ENCODE measurements at places on chromosomes 7 and 10. TPM values are rescaled to one million over a fixed set of nuclear protein-coding genes. Genes with fewer than 3 reads are reported as not detected.

PAPOLB gene
- not detected for total RNA-seq

FZD1 gene
- total RNA-seq: 0.22 TPM

ITPRID1 gene
- total RNA-seq: not detected

CLDN4 gene
- total RNA-seq: 0.14 TPM

COMTD1 gene
- 9.5 TPM for total RNA-seq

TSPAN33 gene
- total RNA-seq: 4.1 TPM

PAXIP1 gene
- 6.4 TPM for total RNA-seq

MUC3A gene
- not detected for total RNA-seq

CCNY gene
- total RNA-seq: 66.9 TPM

CPA2 gene
- total RNA-seq: not detected

- H3K36me3 ChIP-seq: no peaks in the 10 kb centered on the region
- H3K27ac ChIP-seq: no peak overlapping the region
- H3K4me1 ChIP-seq: no peaks in the 10 kb centered on the region
Measured at GRCh38 chr10:78331391-78331922, 297.8 kb downstream of the RPS24 start.

DNA sequence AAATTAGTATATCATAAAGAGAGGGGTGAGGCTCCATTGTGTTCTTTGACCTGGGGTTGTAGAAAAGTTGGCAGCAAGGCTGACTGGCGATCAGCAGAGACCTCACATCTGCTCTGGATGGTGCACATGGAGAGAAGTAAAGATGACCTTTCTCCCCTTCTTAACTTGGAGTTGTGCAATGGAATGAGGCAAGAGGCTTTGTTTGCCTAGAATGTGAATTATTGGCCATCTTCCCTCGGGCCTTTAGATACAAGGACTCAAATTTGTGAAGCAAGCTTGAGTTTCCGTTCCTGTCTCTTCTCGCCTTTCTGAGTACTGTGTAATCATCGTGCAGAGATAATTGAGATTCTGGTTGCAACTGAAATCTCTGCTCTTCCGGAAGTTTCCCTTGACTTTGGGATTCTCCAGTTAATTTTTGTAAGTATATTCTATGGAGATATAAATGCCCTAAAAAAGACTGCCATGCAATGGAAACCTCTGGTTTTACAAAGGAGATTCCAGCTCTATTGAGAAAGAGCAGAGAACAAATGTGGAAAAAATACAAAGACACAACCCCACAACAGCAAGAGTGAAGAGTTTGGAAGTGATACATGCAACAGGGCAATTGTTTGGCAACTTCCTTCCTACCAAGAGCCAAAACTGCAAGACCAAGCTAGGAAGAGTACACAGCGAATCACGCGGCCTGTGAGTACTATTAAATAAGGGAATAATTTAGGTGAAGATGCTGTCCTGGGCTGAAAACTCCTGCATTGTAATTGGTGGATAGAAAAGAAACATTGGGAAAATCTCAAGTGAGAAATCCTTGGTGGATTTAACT lies 542.3 kb upstream of the NRP1 start:
- H3K27ac ChIP-seq: no peak overlapping the region
- DNase-seq: no peak
- no peaks in the 10 kb centered on the region for H3K36me3 ChIP-seq

DNA sequence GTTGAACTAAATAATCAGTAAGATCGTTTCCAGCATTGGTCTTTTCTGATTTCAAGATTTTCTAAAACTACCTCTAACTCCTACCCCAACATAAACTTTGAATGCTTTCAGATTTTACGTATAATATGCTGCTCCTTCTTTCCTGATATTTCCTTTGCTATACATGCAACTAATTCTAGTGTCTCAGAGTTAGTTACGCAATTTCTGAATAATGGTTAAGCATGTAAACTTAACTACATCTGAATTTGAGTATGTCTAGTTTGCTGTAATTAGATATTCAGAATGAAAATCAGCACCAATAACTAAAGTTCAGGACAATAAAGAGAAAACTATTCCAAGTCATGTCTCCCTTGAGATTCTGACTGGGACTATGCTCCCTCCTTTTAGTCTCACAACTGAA lies 71.0 kb downstream of the SEMA3C start:
- no peak overlapping the region for H3K27ac ChIP-seq
- no peak for DNase-seq
- H3K27me3 ChIP-seq: no peaks in the 10 kb centered on the region
- no peak overlapping the region for H3K4me3 ChIP-seq
- no peaks in the 10 kb centered on the region for H3K4me1 ChIP-seq
- no peaks in the 10 kb centered on the region for H3K36me3 ChIP-seq

DNA sequence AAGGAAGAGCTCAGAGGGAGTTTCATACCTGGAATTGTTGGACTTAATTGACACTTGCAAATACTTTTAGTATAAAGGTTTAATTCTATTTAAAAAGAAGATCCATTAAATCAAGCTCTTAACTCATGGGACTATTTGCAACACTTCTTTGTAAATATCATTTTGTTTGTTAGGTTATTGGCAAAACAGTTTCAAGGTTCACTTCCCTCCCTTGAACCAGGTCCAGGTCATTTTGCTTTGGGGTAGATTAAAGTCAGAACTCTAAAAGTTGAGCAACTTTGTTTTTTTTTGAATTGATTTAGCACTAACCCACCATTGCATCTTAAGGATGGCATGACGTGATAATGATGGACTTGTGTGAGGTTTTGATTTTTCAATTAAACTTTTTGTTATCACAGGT lies 45.9 kb downstream of the ZRANB1 start:
- no peak overlapping the region for H3K27ac ChIP-seq
- H3K27me3 ChIP-seq: no peaks in the 10 kb centered on the region
- H3K36me3 ChIP-seq: peaks cover 44% of the 10 kb centered on the region

GRCh38 chr10:60123172-60123571 lies 216.8 kb upstream of the CCDC6 start:
- no peak for DNase-seq
- no peak overlapping the region for H3K27ac ChIP-seq
- no peaks in the 10 kb centered on the region for H3K27me3 ChIP-seq
- no peak overlapping the region for H3K4me3 ChIP-seq
- no peaks in the 10 kb centered on the region for H3K4me1 ChIP-seq

DNA sequence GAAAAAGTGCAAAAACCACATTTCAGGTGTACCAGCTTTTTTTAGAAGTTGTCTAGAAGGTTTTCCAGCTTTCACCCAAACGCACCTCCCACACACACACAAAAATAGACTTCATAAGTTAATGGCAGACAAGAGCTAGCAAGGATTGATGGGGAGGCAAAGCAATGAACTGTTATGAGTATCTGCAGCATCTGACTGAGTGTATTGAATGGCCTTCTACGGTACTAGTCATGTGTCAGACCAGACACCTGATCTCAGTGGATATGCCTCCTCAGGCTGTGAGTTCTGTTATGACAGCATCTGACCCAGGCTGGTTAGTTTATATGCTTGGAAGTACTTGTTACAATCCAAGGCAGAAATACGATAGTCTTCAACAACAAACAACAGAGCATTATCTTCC lies 406.1 kb upstream of the AUTS2 start:
- no peaks in the 10 kb centered on the region for H3K27me3 ChIP-seq
- H3K36me3 ChIP-seq: no peaks in the 10 kb centered on the region
- no peak overlapping the region for H3K4me3 ChIP-seq
- H3K4me1 ChIP-seq: no peaks in the 10 kb centered on the region

- H3K27ac ChIP-seq: no peak overlapping the region
- peaks cover 8% of the 10 kb centered on the region for H3K36me3 ChIP-seq
- H3K4me3 ChIP-seq: peak overlapping the region; percentile 62
- no peaks in the 10 kb centered on the region for H3K27me3 ChIP-seq
- peaks cover 27% of the 10 kb centered on the region for H3K4me1 ChIP-seq
- no peak for DNase-seq
Measured at GRCh38 chr7:100613412-100614175, 1.3 kb downstream of the MOSPD3 start.

DNA sequence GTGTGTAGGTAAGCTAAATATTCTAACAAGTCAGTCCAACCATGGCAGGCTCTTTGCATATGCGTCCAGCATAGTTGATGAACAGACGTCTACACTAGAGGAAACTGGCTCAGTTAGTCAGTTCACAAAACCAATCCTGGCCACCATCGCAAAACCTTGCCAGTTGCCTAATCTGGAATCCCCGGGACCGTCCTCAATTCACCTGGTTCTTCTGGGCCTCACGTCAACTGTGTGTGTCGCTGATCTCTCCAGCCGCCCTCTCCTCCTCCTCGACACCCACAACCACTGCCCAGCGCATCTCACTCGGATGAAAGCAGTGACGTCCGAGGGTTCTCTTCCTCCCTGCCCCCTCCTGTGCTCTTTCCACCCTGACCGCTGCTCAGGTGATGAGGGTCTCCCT lies 217.8 kb upstream of the SH2B2 start:
- H3K36me3 ChIP-seq: peaks cover 25% of the 10 kb centered on the region
- no peak overlapping the region for H3K4me3 ChIP-seq
- no peak overlapping the region for H3K27ac ChIP-seq

DNA sequence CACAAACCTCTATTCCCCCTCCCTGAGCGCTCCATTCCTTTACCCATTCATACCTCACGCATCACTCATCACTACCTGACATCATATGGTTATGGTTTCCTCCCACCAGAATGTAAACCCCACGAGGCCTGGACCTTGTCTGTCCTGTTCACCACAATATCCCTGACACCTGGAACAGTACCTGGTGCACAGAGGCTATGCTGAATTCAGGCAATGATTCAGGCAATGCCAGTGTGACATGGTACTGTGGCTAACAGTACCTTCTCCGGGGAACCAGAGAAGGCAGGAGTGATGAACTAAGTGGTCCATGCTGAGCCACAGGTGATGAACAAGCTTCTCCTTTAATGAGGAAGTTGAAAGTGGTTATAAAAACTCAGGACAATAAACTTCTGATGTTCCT lies 202.5 kb upstream of the PLXNA4 start:
- no peaks in the 10 kb centered on the region for H3K27me3 ChIP-seq
- H3K4me1 ChIP-seq: peaks cover 5% of the 10 kb centered on the region
- H3K4me3 ChIP-seq: no peak overlapping the region
- H3K36me3 ChIP-seq: no peaks in the 10 kb centered on the region

- peaks cover 16% of the 10 kb centered on the region for H3K4me1 ChIP-seq
- peaks cover 5% of the 10 kb centered on the region for H3K36me3 ChIP-seq
- H3K27me3 ChIP-seq: no peaks in the 10 kb centered on the region
- no peak overlapping the region for H3K27ac ChIP-seq
- DNase-seq: no peak
Measured at GRCh38 chr10:122981066-122981464, 864 bp downstream of the PSTK start.

GRCh38 chr7:151864081-151864480 lies 12.8 kb downstream of the PRKAG2 start:
- H3K27ac ChIP-seq: no peak overlapping the region
- peaks cover 4% of the 10 kb centered on the region for H3K4me1 ChIP-seq
- H3K36me3 ChIP-seq: peaks cover 7% of the 10 kb centered on the region

DNA sequence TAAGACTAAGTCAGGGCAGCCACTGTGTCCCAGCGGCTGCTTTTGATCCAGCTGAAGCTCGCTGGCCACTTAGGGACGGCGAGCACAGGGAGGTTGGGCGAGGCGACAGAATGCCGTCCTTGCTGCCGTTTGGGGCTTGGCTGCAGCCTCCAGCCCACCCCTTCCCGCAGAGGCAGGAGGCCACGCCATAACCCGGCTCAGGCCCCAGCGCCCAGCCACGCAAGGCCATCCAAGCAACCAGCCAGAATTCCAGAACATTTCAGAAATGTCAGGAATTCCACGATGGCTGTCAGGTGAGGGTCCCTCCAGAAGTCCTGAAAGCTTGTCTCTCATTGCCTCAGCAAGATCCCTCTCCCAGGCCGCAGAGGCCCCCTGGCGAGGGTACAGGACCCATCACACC lies 479.1 kb upstream of the FOXK1 start:
- H3K4me3 ChIP-seq: no peak overlapping the region
- no peaks in the 10 kb centered on the region for H3K4me1 ChIP-seq
- DNase-seq: no peak
- no peaks in the 10 kb centered on the region for H3K36me3 ChIP-seq
- no peaks in the 10 kb centered on the region for H3K27me3 ChIP-seq

- no peak overlapping the region for H3K27ac ChIP-seq
- peaks cover 74% of the 10 kb centered on the region for H3K36me3 ChIP-seq
- H3K27me3 ChIP-seq: no peaks in the 10 kb centered on the region
- DNase-seq: no peak
- H3K4me1 ChIP-seq: no peaks in the 10 kb centered on the region
Measured at GRCh38 chr10:836782-837181, 94.7 kb downstream of the LARP4B start.

GRCh38 chr10:76248649-76249200 lies 817.3 kb downstream of the LRMDA start:
- H3K27ac ChIP-seq: no peak overlapping the region
- no peaks in the 10 kb centered on the region for H3K4me1 ChIP-seq
- no peak for DNase-seq
- no peak overlapping the region for H3K4me3 ChIP-seq
- H3K27me3 ChIP-seq: no peaks in the 10 kb centered on the region
- H3K36me3 ChIP-seq: no peaks in the 10 kb centered on the region

DNA sequence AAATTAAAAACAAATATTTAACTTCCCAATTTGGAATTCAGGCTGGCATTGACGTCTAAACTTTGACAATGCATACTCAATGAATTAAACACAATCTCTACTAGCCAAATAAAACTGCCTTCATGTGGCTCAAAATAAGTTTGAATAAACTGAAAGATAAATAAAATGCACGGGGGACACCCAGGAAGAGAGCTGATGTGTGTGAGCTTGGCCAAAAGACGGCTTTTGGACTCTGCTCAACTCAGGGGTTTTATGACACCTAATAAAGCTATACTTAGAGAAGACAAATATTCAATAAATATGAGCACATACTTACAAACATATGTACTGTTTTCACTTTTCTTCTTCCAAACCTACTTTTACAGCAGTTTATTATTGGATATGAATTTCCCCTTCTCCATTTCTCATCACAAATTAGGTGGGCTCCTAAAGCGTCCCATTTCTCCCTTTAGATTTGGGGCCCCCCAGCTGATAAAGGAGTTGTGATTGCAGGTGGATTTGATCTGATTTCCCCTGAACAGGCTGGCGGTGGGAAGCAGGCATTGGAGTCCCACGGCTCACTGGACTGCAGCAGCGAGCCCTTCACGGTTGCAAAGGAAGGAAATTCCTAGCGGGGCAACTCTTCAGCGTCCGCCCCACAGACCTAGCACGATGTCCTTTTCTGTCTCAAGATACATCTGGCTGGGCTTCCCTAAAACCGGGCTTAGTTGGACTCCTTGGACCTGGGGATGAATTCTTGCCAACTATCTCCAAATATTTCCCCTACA lies 79.6 kb downstream of the INSIG1 start:
- no peaks in the 10 kb centered on the region for H3K36me3 ChIP-seq
- peaks cover 96% of the 10 kb centered on the region for H3K27me3 ChIP-seq
- no peak for DNase-seq
- peaks cover 56% of the 10 kb centered on the region for H3K4me1 ChIP-seq
- no peak overlapping the region for H3K4me3 ChIP-seq

All from CD4-positive, alpha-beta T cell (primary cell).